ENCODE measurements at places on chromosomes 5 and 9. TPM values are rescaled to one million over a fixed set of nuclear protein-coding genes. Genes with fewer than 3 reads are reported as not detected.
A peak's percentile ranks its signal among the peaks of the same experiment; 100 is the strongest.

- no peak for DNase-seq
Observed at GRCh38 chr9:130669965-130670364, 5.6 kb downstream of the PRDM12 start.

DNA sequence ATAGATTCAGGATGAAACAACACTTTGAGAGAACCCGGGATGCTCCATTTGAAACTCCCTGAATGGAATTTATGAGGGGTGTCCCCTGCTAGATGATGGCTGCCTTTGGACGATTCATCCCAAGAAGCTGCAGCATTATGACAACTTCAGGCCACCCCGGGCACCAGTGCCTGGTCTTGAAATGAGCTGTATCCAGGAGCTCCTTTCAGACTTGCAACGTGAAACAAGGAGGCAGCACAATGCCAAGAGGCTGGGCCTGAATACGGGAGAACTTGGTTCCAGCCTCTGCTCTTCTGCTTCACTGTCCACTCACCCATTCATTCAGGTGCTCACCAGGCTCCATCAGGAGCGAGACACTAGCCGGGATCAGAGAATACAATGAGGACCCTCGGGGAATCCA, 78.3 kb downstream of the STK10 start:
- DNase-seq = no peak

DNA sequence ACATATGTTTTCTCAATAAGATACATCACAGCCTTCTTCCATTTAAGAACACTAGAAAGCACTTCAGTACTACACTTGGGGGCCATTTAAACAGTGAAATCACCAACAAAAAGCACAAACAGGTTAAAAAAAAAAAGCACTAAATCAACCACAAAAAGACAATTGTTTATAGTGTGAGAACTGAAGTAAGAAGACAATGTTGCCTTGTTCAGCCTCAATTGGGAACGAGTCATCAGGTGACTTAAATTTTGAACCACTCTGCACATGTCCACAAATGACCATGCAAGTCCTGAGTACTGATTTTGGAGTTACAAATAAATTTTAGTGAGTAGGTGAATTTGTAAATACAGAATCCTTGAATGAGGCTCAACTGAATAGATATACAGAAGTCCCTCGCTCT, 37.2 kb upstream of the HNRNPA0 start:
- no peak for DNase-seq

DNA sequence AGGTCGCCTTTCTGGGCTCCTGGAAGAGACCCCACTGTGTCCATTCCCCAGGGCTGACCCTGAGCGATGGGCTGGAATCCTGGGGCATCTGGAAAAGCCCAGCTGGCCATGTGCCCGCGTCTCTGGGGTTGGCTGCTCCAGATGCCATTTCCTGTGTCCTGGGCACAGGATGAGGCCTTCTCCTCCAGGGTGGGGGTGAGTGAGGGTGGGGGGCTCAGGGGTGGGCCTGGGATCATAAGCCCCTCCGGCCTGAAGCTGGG, 30.7 kb downstream of the PAEP start:
- DNase-seq = no peak

- peak; percentile 74 for DNase-seq
Observed at GRCh38 chr9:129697656-129698253, 32.3 kb downstream of the PRRX2 start.

DNA sequence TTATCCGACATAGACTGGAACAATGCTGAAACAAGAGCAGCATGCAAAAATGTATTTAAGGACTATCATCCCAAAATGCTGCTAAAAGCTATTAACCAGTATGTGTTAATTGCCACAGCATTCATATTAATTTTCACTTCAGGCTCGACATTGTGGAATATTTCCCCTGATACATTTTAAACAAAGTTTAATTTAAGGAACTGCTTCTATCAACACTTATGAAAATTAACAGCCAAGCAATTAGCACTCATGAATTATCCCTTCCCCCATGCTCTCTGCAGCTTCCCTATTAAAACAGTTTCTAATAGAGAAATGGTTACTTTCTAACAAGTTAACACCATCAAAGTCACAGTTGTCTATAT, 54.8 kb downstream of the MAPKAP1 start:
- DNase-seq = no peak

GRCh38 chr5:171776770-171777759, 8.6 kb upstream of the SMIM23 start:
- no peak for DNase-seq

- no peak for DNase-seq
Observed at GRCh38 chr9:121620777-121621449, 30.5 kb upstream of the DAB2IP start.

- DNase-seq = peak; percentile 59
Observed at GRCh38 chr5:172855597-172856292, 21.7 kb downstream of the ERGIC1 start.

GRCh38 chr9:79247021-79247420, 324.7 kb upstream of the TLE4 start:
- no peak for DNase-seq

- no peak for DNase-seq
Observed at GRCh38 chr5:112227911-112228631, 191.0 kb downstream of the EPB41L4A start.

DNA sequence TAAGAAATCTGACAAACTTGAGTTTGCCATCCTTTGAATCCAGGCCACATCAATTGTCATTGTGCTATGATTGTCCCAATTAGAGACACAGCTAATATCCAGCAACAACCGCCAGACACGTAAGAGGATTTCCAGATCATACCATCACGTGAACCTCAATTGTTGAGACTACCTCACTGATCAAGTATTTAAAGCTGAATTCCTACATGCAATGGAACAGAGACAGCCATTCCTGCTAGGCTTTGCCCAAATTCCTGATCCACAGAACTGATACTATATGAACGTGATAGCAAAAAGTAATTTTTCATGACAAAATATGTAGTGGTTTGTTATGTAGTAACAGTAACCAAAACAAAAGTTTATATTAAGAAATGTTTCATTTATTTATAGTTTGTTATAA, 657.7 kb downstream of the PRR16 start:
- no peak for DNase-seq

GRCh38 chr9:113274474-113275156, 757 bp downstream of the CDC26 start:
- no peak for DNase-seq

GRCh38 chr5:109574985-109575384, 114.7 kb upstream of the MAN2A1 start:
- DNase-seq = no peak

GRCh38 chr9:123324767-123325183, 31.2 kb upstream of the CRB2 start:
- DNase-seq = no peak

GRCh38 chr5:73272351-73272750, 99.4 kb downstream of the TMEM174 start:
- DNase-seq = no peak

- DNase-seq = no peak
Observed at GRCh38 chr5:61994171-61994570, 311.8 kb upstream of the KIF2A start.

DNA sequence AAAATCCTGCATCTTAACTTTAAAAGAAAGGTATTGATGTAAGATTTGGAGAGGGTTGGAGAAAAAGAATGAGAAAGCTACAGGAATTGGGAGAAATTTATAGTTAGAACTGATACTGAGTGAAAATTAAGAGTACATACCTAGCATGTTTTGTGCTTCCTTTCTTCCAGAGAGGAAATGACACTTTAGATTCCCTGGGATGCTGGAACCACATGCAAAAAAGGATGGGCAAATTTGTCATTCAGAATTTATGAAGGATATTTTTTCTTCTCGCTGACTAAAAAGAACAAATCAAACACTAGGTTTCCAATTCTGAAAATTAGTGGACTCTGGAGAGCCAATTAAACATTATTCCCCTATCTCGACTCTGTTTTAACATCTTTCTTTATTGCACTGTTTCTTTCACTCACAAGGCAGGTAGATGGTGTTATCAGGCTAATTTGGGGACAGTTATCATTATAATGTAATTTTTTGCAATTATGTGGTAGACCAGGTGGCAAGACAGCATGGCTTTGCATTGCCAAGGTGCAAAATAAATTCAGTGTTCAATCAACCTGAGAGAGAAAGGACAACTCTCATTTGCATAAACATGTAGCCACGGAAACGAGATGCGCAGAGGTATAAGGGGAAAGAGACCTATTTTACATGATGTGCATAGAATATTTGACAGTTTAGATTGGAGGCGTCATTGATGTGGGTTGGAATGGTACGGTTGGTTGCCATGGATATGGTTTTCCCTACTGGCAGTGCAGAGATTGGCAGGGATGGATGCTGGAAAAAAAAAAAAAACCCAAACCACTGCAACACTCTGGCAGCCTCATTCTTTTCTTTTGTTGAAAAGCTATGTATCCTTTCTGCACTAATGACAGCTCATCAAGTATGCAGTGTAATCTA, 320.4 kb upstream of the CCNH start:
- DNase-seq = no peak

DNA sequence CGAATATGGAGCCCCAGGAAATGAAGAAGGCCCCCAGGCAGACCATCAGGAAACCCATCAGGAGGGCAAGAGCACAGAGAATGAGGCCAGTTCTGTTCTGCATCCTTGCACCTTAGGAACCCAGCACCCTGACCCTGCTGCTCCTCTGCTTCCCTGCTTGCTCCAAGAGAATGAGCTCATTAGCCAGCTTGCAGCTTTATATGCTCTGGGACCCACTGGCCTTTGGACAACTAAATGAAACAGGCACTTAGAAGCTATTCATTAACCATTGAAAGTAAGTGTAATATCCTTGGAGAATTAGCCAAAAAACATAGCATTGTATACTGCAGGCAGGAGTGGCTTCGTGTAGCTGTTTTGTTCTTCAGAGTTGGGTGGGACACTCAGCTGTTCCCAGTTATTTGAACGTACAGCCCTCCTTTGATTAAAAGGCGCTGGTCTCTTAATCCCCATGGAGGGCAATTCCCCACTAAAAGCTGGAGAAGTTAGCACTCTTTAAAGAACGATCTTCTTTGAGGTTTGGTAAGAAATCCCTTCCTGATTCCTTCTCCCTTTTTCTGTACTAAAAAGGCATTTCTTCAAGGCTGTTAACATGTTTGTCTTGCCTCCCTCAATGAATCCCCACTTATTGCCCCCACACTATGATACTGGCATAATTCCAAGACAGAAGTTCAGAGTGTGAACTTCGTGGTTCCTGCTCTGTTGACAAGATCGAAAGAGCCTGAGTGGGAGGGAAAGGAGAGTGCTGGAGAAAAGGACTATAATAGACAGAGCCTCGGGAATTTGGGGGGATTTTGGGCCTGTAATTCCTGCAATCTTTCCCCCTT, at the start of gene TMEM252:
TSS of gene TMEM252 (minus strand) at position 172 of the 824 bp plus-strand sequence. CDS start at position 103, 69 bp downstream.
- DNase-seq = no peak

The NEUROG1 gene
- polyA plus RNA-seq = not detected

The FBXO10 gene
- polyA plus RNA-seq = 6.7 TPM

The CCL28 gene
- 0.59 TPM for polyA plus RNA-seq

The EIF4E1B gene
- not detected for polyA plus RNA-seq

The FKBP15 gene
- polyA plus RNA-seq = 10.9 TPM

The CDHR2 gene
- 0.10 TPM for polyA plus RNA-seq

The OMD gene
- 18.6 TPM for polyA plus RNA-seq

The ACTBL2 gene
- polyA plus RNA-seq = not detected

The KLHL9 gene
- polyA plus RNA-seq = 22.6 TPM

The DOLPP1 gene
- 6.8 TPM for polyA plus RNA-seq

The PCSK1 gene
- 0.32 TPM for polyA plus RNA-seq

The SPRY4 gene
- 2.0 TPM for polyA plus RNA-seq

The C9orf50 gene
- 0.07 TPM for polyA plus RNA-seq

The CBY3 gene
- polyA plus RNA-seq = not detected

The DMGDH gene
- 5.8 TPM for polyA plus RNA-seq
